Keratinocyte (primary cell): ENCODE measurements at places on chromosomes 4 and X.
A peak's percentile ranks its signal among the peaks of the same experiment; 100 is the strongest.

- DNase-seq: no peak
Measured at GRCh38 chrX:24768556-24768955, 74.8 kb downstream of the POLA1 start.

DNA sequence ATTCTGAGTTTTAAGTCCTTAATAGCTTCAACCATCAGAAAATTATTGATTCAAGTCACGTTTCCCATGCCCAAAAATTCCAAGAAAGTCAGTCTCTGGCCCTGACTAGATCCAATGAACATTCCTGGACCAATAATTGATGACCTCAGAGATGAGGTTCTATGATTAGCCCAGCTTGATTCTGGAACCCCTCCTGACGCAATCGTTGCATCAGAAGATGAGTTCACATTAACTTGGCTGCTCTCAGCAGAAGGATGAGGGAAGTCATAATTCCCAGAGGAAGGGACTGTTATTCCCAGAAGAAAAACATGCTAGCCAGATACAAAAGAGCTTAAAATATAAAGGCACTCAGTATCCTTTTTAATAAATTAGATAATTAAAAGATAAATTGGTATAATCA lies 34.3 kb upstream of the CPEB2 start:
- DNase-seq: no peak

- DNase-seq: no peak
Measured at GRCh38 chr4:109588176-109588575, 28.1 kb downstream of the MCUB start.

GRCh38 chr4:171929477-171929876 lies 116.3 kb downstream of the GALNTL6 start:
- DNase-seq: no peak

- no peak for DNase-seq
Measured at GRCh38 chr4:13364172-13364571, 120.0 kb downstream of the RAB28 start.

GRCh38 chr4:136395212-136395722 lies 1137.0 kb downstream of the PCDH18 start:
- DNase-seq: no peak

DNA sequence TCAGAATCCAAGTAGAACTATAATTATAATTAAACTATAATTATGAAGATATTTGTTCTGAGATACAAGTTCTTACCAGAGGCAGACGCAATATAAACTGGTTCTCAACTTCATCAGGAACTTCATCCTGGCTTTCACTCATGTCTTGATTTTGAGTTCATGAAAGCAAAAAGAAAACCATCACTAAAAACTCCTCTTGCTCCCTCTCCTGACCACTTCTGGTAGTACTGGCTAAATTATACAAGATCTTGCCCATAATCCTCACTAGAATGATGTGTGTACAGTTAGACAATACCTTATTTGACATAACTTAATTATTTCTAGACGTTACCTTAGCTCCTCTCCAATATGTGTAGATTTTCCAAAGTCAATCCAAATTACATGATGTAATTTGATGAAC lies 3.7 kb downstream of the TAF7L start:
- no peak for DNase-seq

DNA sequence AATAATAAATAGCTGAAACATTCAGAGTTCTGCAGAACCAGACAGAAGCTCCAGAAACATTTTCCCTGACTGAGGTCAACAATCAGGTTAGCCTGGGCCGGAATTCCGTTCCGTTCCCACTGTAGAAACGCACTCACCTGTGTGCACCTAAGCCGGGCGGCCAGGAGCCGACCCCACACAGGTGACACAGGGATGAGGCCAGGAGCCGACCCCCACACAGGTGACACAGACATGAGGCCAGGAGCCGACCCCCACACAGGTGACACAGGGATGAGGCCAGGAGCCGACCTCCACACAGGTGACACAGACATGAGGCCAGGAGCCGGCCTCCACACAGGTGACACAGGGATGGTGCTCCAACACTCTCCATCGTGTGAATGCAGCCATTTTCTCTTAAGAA lies 21.9 kb downstream of the FAT1 start:
- no peak for DNase-seq

GRCh38 chrX:103310555-103311398 lies at the start of gene BEX2:
Gene BEX2, minus strand, starts transcription at chrX:103310990. Its CDS starts 1,014 bp downstream, at chrX:103309976.
- no peak for DNase-seq

- peak; percentile 28 for DNase-seq
Measured at GRCh38 chr4:150302553-150302952, 224.3 kb downstream of the DCLK2 start.

DNA sequence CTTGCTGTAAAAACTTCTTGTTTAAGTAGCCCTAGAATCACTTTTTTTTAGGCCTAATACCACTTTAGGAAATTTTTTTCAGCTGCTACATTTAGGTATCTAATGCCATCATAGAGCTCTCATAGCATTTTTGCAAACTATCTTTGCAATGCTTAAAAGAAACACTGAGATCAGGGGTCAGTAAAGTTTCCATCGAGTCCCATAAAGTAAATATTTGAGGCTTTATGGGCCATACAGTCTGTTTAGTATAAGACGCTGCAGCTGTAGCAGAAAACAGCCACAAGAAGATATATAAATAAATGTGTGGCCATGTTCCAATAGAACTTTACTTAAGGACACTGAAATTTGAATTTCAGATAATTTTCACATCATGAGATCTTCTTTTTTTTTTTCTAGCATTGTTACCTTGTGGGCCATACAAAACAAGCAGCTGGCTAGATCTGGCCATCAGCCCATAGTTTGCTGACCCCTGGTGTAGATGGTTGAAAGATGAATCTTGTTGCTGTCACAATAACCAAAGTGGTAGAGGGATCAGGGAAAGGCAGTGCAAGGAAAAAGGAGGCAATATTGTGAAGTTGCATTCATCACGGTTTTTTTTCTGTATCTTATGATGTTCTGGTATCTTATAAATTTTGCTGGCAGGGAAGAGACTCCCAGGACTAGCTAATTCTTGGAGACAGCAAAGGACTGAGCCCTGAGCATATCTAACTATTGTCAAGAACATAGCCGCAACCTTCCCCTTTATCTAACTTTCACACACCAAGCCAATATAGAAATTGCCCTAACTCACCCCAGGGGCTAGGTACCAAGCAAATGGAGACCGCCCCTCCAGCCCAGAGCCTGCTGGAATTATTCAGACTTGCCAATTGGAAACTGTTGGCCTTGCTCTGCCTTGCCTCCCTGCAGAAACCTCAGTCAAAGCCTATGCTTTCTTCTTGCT lies 46.6 kb downstream of the RASGEF1B start:
- DNase-seq: no peak

DNA sequence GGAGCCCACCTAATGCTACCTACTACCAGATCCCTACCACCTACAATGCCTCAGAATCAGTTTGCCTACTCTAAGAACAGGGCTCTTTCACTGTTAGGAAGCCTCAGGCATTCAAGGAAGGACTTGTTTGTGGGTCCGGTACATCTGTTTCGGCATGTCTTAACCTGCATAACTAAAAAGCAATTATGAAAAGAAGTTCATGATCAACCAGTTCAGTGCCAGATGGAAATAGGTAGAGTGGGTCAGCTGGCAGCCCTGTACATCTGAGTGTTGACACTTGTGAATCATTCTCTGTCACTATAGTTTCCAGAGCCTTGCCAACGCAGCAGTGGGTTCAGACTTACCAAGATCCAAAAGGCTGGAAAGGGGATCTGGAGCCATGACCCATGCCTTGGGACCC lies 3.3 kb downstream of the TMEM185A start:
- DNase-seq: peak; percentile 32

GRCh38 chr4:101393256-101393655 lies 45.9 kb upstream of the PPP3CA start:
- DNase-seq: peak; percentile 25

GRCh38 chr4:170170861-170171260 lies 81.1 kb upstream of the AADAT start:
- DNase-seq: no peak

DNA sequence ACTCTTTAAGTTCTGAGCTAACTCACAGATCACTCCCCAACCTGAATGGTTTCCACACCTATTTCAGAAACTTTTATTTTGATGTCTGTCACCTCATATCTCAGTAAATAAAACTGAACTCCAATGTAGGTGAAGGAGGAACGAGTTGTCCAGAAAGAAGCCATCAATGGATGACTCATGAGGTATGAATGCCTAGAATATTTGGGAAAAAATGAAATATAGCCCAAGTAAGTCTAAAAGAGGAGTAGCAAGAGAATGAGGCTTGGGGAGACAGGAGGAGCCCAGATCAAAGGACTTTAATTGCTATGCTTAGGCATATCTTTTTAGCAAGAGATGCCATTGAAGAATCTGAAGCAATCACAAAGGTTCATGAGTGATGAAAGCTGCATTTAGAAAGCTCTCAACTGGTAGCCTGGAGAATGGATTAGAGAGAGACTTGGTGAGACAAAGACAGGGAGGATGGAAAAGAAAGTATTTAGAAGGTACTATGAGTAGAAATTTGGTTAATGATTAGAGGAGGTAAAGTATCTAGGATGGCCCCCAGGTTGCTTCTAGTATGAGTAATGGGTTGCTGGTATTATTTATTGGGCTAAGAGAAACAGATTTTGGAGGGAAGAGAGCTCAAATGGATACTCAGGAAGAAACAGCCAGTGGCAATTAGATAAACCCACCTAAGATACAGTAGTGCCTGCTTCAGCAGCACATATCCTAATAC lies 39.4 kb downstream of the NOCT start:
- no peak for DNase-seq

DNA sequence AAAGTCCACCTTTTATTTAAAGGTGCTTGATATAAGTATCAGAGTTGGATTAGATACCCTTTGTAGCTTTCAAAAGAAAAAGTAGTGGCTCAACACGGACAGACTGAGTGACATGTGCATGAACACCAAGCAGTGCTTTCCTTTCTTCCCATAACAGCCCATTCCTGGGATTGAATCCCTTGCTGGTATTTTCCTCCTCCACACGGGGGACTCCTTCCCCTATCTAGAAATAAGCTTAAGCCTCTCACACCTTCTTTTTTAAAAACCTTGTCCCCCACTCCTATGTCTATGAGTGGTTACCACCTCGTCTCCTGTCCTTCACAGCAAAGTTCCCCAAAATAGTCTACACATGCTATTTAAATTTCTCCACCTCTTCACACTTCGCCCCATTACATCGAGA lies 5.1 kb downstream of the AP1S2 start:
- DNase-seq: no peak

- no peak for DNase-seq
Measured at GRCh38 chrX:136773648-136774047, 7.1 kb downstream of the ARHGEF6 start.

GRCh38 chrX:150752124-150752523 lies 58.9 kb downstream of the MTMR1 start:
- DNase-seq: no peak

- no peak for DNase-seq
Measured at GRCh38 chr4:140151699-140152012, 2.3 kb downstream of the MAML3 start.

GRCh38 chr4:8769645-8770517 lies 101.8 kb downstream of the HMX1 start:
- DNase-seq: no peak

DNA sequence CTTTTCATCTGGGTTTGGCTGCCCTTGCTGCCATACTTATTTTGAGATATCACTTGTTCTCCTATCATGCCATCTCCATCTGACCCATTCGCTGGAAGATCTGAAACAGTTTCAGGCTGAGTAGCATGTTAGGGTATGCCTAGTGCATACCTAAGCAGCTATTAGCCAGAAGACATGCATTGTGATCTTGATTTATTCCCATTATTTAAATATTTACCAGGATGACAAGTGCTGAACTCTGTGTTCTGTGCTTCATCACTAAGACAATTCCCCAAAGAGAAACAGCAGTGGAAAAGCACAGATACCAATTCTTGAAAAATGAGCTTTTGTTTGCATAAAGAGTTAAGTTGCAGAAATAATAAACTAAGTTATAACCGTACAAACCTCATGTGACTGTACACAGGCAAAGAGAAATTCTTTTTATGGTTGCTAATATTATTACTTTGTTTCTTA lies 271.0 kb upstream of the ARSJ start:
- DNase-seq: no peak

DNA sequence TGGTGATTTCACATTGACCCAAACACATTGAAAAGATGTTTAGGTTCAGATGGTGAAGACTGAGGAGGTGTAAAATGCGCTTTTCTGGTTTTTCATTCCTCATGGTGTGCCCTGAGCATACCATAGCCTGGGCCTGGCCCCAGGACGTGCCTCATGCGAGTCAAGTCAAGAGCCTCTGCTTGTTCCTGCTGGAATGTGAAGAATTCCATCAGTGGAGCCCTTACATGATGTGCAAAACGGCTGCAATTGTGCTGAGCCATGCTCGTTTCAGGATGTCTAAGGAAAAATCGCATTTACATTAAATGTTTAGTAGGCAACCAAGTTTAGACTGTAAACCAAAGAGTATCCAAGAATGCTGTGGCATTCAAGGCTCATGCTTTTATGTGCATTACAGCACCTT lies 34.9 kb downstream of the GYG2 start:
- peak; percentile 1 for DNase-seq

DNA sequence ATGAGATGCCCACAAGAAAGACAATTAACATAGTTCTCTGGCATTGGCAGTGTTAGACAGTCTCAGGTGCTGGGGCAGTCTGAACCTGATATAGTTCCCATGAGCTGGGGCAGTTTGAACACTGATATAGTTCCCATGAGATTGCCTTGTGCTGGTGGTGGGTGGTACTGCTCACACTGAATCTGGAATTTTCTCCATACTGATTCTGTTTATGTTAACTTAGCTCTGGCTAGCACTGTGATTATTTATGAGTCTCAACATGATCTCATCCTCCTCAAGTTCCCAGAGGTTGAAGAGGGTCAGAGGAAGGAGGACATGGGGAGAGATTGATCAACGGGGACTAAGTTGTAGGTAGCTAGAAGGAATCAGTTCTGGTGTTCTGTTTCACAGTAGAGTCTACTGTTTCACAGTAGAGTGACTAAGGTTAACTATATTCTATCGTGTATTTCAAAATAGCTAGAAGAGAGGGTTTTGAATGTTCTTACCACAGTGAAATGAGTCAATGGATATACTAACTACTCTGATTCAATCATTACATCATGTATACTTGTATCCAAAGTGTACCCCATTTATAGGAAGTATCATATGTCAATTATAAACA lies 379.9 kb downstream of the ADAM29 start:
- DNase-seq: no peak
